Right lobe of liver (tissue), 6 donors: ENCODE measurements at places on chromosomes 16 and 17.
A peak's percentile ranks its signal among the peaks of the same experiment; 100 is the strongest.

DNA sequence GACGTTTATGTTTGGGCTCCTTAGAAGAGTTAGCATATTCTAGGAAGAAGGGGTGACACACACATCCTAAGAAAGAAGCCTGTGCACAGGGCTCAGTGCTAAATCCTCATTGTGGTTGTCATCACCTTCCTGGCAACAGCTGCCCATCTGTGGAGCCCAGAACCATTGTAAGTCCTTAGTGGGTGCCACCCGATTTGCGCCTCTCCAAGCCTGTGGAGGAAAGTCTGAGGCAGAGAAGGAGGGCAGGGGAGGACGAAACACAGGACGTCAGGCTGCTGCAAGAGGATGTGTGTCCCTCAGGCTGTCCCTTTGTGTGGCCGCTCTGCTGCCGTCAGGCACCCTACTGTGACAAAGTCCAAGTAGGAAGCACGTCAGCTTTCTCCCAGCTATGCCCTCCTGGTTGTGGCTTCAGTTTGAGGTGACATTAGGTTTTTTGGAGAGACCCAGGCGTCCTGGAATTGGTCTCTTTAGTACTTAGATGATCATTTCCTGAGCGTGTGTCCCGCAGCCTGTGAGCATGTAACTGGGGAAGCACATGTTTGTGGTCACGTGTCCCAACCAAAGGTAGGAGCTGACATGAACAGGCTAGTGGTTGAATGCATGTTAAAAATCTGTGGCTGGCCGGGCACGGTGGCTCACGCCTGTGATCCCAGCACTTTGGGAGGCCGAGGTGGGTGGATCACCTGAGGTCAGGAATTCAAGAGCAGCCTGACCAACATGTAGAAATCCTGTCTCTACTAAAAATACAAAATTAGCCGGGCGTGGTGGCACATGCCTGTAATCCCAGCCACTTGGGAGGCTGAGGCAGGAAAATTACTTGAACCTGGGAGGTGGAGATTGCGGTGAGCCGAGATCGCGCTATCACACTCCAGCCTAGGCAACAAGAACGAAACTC, 10.7 kb downstream of the CLUAP1 start:
- H3K36me3 ChIP-seq: no peaks in the 10 kb centered on the region
- H3K27me3 ChIP-seq: no peaks in the 10 kb centered on the region
- no peak overlapping the region for H3K27ac ChIP-seq
- H3K4me3 ChIP-seq: no peak overlapping the region
- no peaks in the 10 kb centered on the region for H3K4me1 ChIP-seq
- DNase-seq: no peak

DNA sequence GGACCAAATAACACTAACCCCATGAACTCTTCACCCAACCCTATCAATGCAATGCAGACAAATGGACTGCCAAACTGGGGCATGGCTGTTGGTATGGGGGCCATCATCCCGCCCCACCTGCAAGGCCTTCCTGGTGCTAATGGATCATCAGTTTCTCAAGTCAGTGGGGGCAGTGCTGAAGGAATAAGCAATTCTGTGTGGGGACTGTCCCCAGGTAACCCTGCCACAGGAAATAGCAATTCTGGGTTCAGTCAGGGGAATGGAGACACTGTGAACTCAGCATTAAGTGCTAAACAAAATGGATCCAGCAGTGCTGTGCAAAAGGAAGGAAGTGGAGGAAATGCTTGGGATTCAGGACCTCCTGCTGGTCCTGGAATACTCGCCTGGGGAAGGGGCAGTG, 78.9 kb downstream of the TMC6 start:
- no peaks in the 10 kb centered on the region for H3K36me3 ChIP-seq
- H3K27me3 ChIP-seq: no peaks in the 10 kb centered on the region
- H3K4me3 ChIP-seq: no peak overlapping the region
- no peak overlapping the region for H3K27ac ChIP-seq

- DNase-seq: no peak
- H3K4me3 ChIP-seq: no peak overlapping the region
- H3K27ac ChIP-seq: no peak overlapping the region
- no peaks in the 10 kb centered on the region for H3K36me3 ChIP-seq
- H3K27me3 ChIP-seq: peaks cover 14% of the 10 kb centered on the region
Measured at GRCh38 chr17:79794659-79795511, 2.0 kb downstream of the CBX8 start.

- H3K36me3 ChIP-seq: no peaks in the 10 kb centered on the region
- no peaks in the 10 kb centered on the region for H3K4me1 ChIP-seq
- no peak overlapping the region for H3K27ac ChIP-seq
Measured at GRCh38 chr17:51238255-51238887, 21.5 kb downstream of the MBTD1 start.

GRCh38 chr16:84768061-84768807, 51.6 kb upstream of the CRISPLD2 start:
- H3K27me3 ChIP-seq: no peaks in the 10 kb centered on the region
- no peak overlapping the region for H3K4me3 ChIP-seq
- H3K36me3 ChIP-seq: no peaks in the 10 kb centered on the region
- H3K27ac ChIP-seq: no peak overlapping the region
- DNase-seq: no peak

DNA sequence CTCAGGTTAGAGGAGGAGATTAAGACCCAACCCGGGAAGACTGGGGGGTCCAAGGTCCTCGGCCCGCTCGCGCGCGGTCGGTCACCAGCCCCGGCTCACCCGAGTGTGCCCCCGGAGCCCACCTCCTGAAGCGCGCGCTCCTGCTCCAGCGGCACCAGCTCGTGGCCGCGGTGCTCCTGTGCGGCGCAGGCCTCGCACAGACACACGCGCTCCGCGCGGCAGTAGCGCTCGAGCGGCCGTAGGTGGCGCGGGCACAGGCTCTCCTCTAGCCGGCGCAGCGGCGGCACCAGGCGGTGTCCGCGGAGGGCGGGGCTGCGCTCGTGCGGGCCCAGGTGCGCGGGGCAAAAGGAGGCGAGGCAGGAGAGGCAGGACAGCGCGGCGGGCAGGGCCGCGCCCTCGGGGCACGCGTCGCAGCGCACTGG, 618 bp downstream of the TRIM47 start:
- DNase-seq: peak; percentile 76
- H3K4me1 ChIP-seq: peaks cover 18% of the 10 kb centered on the region
- H3K27me3 ChIP-seq: no peaks in the 10 kb centered on the region

DNA sequence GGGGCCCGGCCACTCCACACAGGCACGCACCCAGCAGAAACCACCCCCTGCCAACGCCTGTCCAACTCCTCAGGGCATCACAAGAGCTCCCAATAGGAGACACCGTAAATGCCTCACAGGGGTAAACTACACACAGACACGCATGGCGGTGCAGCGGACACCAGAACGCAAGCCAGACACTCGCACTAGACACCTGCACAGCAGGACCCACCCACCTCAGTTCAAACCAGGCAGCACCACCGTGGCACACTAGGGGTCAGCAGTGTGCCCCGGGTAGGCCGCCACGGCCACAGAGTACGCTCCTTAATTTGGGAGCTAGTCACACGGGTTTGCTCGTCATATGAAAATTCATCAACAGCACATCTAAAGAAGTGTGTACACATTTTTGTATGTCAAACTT, 3.4 kb downstream of the SLC38A10 start:
- H3K27me3 ChIP-seq: no peaks in the 10 kb centered on the region
- H3K27ac ChIP-seq: peak overlapping the region; percentile 18
- H3K4me3 ChIP-seq: no peak overlapping the region
- no peaks in the 10 kb centered on the region for H3K4me1 ChIP-seq
- H3K36me3 ChIP-seq: peaks cover 22% of the 10 kb centered on the region

- no peak overlapping the region for H3K4me3 ChIP-seq
- no peaks in the 10 kb centered on the region for H3K4me1 ChIP-seq
- no peaks in the 10 kb centered on the region for H3K36me3 ChIP-seq
- no peak overlapping the region for H3K27ac ChIP-seq
- H3K27me3 ChIP-seq: no peaks in the 10 kb centered on the region
Measured at GRCh38 chr17:66893382-66893781, 58.5 kb downstream of the CACNG5 start.
